Gastroesophageal sphincter (tissue), 4 donors: ENCODE measurements at places on chromosomes 7 and 10.

- no peak for ATAC-seq
Measured at GRCh38 chr10:114560144-114560543, 97.9 kb downstream of the ABLIM1 start.

GRCh38 chr10:130339911-130340310, 203.7 kb downstream of the GLRX3 start:
- ATAC-seq: no peak

GRCh38 chr7:106613848-106614560, 47.0 kb downstream of the CCDC71L start:
- ATAC-seq: no peak

- ATAC-seq: no peak
Measured at GRCh38 chr10:80739963-80740715, 202.4 kb downstream of the SH2D4B start.

GRCh38 chr7:95229301-95229700, 95.0 kb downstream of the PON1 start:
- no peak for ATAC-seq

- ATAC-seq: no peak
Measured at GRCh38 chr10:66836057-66836456, 89.8 kb upstream of the LRRTM3 start.

DNA sequence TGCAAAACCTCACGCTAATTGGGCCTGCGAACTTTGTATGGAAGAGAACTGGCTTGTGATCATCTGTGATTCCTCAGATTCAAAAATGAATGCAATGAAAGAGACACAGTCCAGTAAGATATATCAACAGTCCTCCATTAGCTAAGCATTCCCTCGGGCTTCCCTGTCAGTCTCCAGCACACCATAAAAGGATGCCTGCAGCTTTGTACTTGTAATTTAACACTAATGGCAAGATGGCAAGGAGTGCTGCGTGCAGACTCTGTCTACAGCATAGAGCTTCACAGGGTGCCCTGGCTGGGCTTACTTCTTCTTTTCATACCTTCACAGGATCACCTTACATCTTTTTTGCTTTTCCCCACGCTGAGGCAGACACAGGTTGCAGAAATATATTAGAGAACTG, 200.0 kb downstream of the GFRA1 start:
- ATAC-seq: no peak

- no peak for ATAC-seq
Measured at GRCh38 chr7:111677848-111678247, 115.6 kb upstream of the IMMP2L start.

DNA sequence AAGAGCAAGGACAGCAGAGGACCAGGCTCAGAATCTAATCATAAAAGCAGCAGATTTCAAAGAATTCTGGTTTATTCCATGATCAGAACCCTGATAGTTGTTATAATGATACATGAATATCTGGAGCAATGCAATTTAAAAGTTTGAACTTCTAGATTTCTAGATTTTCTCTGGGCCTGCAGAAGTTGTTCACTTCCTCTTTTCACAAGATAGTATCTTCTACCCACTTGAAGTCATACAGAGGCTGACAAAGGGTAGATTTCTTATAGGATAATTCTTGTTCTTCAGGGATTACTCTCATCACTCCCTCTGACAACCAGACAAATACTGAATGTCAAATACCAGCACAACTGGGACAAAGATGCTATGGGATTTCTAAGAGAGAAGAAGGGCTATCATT, 320.0 kb upstream of the ETV1 start:
- no peak for ATAC-seq

- no peak for ATAC-seq
Measured at GRCh38 chr10:100184840-100185239, 989 bp downstream of the ERLIN1 start.

GRCh38 chr10:6580279-6581029, 378 bp upstream of the PRKCQ start:
- peak; percentile 90 for ATAC-seq

GRCh38 chr10:17512341-17513001, 58.1 kb upstream of the ST8SIA6 start:
- ATAC-seq: peak; percentile 41

GRCh38 chr10:4109469-4109868, 324.5 kb upstream of the KLF6 start:
- ATAC-seq: no peak

DNA sequence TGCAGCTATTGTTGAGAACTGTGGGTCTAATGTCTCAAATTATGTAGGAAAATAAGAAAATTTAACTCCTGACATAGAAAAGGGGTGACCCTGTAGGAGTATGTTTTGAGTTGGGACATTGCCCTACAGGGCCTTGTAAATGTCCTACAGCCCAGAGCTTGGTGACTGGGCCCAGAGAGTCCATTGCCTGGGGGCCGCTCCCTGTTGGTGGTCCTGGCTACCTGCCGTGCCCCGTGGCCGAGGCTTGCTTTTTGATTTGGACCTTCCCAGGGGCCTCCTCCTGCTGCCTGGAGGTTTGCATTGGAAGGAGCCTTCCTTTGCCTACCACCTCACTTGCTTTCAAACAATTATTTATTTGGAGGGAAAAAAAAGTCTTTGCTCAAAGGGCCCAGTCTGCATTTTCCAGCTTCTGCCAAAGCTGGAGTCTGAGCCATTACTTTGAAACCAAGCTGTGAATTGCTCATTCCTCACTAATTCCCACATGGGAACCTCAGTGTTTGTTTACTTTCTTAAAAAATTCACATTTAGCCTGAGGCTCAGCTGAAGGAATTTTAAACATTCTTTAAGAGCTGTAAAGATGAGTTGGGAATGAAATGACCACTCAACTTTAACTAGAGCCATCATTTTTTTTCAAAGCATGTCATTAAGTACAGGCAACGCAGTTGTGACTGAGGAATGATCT, 355.0 kb downstream of the GLRX3 start:
- no peak for ATAC-seq

DNA sequence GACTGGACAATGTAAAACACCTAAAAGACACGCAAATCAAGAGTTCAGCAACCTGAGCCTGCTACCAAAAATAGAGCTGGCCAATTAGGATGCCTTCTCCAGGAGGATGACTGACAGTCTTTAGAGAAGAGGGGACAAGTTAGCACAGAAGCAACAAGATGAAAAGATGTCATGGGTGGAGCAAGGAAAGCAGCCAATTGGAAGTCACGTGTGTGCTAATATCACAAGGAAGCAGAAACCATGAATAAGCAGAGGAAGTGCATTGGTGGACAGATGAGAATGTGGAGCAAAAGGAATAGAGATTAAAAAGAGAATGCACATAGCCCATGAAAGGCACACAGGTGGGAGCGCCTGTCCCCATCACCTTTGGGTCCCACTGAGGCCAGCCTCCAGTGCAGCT, 148.1 kb downstream of the SLC25A13 start:
- ATAC-seq: no peak

- ATAC-seq: peak; percentile 47
Measured at GRCh38 chr10:122494833-122495232, 33.5 kb downstream of the HTRA1 start.

DNA sequence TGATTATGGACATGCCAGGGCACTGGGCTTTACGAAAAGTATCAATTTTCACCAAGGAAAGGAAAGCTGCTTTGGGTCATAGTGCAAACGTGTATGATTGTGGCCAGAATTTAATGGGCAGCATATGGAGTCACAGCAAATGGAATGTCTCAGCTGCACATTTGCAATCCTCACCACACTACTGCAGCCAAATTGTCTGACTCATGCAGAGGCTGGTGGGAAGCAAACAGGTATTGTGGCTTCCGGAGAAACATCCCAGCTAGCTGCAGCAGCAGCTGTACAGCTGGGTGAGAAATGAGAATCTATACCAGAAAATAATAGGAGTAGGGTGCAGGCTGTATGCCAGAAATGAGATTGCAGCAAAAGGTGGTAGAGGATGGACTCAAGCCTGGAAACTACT, 374.7 kb upstream of the VWC2 start:
- no peak for ATAC-seq

GRCh38 chr7:7212612-7213011, 30.3 kb downstream of the C1GALT1 start:
- ATAC-seq: no peak

GRCh38 chr10:15158972-15159371, 9.5 kb downstream of the NMT2 start:
- ATAC-seq: no peak

GRCh38 chr7:37784015-37784414, 64.4 kb upstream of the NME8 start:
- ATAC-seq: no peak

DNA sequence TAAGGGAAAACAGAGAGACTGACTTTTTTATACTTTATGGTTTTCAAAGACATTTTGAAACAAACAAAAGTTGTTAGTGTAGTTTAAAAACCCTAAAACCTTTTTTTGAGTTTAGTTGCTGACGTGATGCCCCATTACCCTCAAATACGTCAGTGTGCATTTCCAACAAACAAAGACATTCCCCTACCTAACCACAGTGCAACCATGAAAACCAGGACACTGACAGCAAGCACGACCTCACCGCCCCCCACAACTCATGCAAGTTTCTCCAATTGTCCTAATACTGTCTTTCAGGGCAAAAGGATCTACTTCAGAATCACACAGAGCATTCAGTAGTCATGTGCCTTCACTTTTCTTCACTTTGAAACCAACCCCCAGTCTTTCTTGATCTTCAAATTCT, 75.0 kb downstream of the WNT2 start:
- ATAC-seq: no peak

- no peak for ATAC-seq
Measured at GRCh38 chr10:78405231-78405630, 371.6 kb downstream of the RPS24 start.

- no peak for ATAC-seq
Measured at GRCh38 chr10:50501924-50502452, 121.8 kb downstream of the SGMS1 start.

DNA sequence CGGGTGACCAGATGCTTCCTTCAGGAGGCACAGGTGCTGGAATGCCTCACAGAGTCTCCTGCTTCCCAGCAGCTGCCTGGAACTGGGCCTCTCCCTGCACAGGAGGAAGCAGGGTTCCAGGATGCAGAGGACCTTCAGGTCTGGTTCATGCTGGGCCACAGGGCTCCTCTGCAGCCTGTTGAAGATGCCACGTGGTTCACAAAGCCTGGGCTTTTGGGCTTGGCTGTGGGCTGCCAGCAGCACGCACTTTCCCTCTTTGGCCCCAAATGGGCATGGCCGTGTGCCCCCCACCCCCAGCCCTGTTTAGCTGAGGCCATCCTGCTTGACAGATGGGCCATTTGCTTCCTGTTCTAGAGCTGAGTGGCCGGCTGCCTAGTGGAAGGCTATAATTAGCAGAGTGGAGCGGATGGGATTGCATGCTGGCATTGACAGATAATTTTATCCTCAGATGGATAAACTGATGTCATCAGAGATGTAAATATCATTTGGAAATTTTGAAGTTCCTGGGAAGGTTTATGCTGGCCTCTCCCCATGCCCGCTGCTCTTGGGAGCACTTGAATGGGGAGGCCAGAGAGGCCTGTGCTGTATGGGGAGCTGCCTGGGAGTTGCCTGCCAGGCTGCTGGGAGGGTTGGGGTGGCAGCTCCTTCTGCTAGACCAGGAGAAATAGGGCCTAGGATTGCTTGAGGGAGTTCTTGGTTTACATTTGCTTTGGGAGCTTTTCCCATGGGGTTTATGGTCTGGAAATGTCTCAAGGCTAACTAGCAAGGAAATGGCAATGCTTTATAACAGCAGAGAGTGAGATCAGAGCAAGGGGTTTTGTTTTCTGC, 28.2 kb downstream of the TSPAN15 start:
- ATAC-seq: peak; percentile 42

DNA sequence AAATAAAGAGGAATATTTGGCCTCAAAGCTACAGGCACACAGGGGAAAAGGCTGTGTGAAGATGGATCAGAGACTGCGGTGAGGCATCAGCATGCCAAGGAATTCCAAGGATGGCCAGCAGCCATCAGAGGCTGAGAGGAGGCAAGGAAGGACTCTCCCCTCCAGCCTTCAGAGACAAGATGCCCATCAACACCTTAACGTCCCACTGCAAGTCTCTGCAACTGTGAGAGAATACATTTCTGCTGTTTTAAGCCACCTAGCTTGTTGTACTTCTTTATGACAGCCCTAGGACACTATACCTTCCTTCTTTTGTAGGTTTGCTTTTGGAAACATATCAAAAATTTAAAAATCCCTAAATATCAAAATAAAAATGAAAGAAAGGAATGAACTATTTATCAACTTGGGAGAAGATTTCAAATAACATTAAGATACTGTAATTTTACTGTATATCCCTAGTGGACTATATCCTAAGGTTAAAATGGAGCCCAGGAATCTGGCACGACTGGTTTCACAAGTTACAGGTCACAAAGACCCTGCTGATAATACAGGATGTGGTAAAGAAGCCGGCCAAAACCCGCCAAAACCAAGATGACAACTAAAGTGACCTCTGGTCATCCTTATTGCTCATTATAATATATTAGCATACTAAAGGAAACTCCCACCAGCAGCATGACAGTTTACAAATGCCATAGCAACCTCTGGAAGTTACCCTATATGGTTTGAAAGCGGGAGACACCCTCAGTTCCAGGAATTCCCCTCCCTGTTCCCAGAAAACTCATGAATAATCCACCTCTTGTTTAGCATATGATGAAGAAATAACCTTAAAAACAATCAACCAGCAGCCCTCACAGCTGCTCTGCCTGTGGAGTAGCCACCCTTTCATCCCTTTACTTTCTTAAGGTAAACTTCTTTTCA, 185.2 kb downstream of the AVL9 start:
- ATAC-seq: no peak

DNA sequence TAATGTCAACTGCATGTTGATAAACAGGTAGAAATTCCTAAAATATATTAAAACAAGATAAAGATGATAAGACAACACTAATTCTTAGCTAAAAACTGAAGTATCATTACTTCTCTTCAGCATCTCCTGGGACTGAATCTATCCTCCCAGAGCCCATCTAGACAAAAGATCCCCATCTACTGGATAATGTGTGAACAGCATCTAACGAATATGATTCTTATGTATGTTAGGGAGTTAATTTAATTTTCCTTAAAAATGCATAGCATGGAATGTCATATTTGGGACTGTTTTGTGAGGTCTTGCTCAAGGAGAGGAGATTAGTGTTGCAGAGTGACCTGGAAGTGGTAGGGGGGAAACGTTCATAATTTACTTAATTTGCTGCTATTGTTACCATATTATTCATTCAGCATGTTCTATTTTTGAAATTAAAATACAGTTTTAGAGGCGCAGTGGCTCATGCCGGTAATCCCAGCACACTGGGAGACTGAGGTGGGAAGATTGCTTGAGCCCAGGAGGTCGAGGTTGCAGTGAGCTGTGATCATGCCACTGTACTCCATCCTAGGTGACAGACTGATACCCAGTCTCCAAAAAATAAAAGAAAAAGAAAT, 305.1 kb upstream of the CSTF2T start:
- ATAC-seq: no peak

- no peak for ATAC-seq
Measured at GRCh38 chr10:95697429-95697828, 3.7 kb upstream of the TCTN3 start.

DNA sequence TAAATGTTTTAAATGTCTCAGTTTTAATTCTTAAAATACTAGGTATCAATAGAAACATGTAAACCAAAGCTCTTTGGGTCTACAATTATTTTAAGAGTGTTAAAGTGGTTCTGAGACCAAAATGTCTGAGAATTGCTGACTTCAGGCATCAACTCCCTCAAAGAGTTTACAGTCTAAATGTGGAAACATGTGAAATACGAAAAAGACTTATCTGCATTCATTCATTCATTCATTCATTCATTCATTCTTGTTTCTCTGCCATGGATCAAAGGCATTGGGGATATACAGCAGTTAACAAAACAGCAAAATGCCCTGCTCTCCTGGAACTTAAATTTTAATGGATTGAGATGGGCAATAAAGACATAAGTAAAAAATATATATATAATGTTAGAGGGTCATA, 69.8 kb downstream of the BLNK start:
- ATAC-seq: no peak
